Activated naive CD4-positive, alpha-beta T cell treated with anti-CD3 and anti-CD28 coated beads for 36 hours (primary cell): ENCODE measurements at places on chromosomes 5 and 9. TPM values are rescaled to one million over a fixed set of nuclear protein-coding genes. Genes with fewer than 3 reads are reported as not detected.
A peak's percentile ranks its signal among the peaks of the same experiment; 100 is the strongest.

DNA sequence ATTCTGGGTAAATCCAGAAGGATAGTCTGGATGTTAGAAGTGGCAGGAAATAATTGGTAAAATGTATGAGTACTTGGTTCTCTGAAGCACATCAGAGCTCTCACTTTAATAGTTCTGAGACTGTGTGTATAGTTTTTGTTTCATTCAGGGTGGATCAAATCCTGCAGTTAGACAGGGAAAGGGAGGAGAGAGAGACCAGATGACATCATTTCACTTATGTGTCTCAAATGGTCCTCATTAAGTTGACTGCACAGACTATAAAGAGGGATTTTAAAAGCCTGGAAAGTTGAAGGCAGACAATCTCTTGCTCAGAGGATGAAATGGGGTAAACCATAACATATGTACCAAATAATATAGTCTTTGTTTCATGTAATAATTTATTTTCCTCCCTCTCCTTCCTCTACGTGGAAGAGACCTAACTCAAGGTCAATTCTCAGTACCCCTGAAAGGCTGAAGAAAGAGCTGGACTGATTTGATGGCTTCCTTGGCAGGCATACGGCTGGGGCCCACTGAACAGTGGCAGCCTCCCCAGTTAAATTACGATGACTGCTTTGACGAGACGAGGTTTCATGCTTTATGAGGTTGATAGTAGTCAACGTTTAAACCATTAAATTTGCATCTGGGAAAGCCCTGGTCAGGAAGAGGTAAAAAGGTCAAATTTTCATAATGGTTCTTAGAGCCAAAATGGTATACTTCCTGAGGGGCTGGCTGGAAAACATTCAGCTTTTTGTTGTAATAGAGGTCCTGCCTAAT, 395.1 kb upstream of the RPS23 start:
- H3K36me3 ChIP-seq, result no peaks in the 10 kb centered on the region
- H3K27me3 ChIP-seq, result peaks cover 16% of the 10 kb centered on the region
- no peak overlapping the region for H3K27ac ChIP-seq
- no peak overlapping the region for H3K4me3 ChIP-seq

- peaks cover 13% of the 10 kb centered on the region for H3K4me1 ChIP-seq
- no peak overlapping the region for H3K4me3 ChIP-seq
- no peaks in the 10 kb centered on the region for H3K27me3 ChIP-seq
- H3K36me3 ChIP-seq, result peaks cover 4% of the 10 kb centered on the region
- no peak for DNase-seq
Observed at GRCh38 chr9:94983552-94983951, 257.1 kb downstream of the AOPEP start.

DNA sequence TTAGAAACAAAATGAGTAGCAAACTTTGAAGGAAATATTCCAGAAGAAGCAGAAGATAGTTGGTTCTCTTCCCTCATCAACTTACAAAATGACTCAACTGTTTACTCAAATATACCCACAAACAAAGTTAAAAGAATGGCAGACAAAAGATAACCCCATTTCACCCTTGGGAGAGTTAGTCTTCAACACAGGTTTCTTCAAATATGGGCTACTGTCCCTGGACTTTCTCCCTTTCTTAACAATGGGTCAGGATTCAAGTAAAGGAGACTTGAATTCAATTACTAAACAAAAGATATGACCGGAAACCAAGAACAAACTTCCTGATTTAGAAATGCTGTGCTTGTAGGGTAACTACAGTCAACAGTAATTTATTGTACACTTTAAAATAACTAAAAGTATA, 14.2 kb downstream of the RFX3 start:
- H3K36me3 ChIP-seq, result peaks cover under 1% of the 10 kb centered on the region
- DNase-seq, result no peak
- H3K4me3 ChIP-seq, result no peak overlapping the region
- H3K27ac ChIP-seq, result no peak overlapping the region
- H3K4me1 ChIP-seq, result peaks cover 60% of the 10 kb centered on the region
- H3K27me3 ChIP-seq, result no peaks in the 10 kb centered on the region

DNA sequence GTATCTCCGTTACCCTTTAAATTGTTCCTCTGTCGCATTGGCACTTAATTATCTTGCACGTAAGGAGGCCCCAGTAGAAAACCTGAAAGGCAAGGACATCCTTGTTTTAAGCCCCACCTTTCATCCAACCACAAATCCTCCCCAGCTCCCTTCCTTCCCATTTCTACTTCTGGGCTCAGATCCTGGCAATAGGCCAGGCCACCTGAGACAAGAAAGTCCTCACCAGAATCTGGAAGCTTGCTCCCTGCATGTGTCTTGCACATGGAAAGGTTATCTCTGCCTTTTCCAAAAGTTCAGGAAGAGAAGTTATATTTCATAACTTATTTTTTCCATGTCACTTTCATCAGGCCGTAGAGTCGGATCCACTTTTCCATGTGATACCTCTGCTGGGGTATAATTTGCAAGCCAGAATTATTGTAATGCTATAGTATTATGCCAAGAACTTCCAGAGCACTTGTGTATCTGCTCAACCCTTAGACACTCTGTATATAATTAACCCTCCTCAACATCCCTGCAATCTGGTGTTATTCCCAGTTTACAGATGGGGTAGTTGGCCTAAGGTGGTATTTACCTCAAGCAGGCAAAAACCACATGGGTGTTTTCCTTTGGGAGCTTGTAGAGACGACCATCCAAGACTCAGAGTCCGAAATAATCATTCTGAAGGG, 2.6 kb upstream of the SHB start:
- peaks cover 7% of the 10 kb centered on the region for H3K27me3 ChIP-seq
- H3K4me1 ChIP-seq, result peaks cover 18% of the 10 kb centered on the region
- DNase-seq, result no peak
- H3K36me3 ChIP-seq, result no peaks in the 10 kb centered on the region
- no peak overlapping the region for H3K4me3 ChIP-seq

DNA sequence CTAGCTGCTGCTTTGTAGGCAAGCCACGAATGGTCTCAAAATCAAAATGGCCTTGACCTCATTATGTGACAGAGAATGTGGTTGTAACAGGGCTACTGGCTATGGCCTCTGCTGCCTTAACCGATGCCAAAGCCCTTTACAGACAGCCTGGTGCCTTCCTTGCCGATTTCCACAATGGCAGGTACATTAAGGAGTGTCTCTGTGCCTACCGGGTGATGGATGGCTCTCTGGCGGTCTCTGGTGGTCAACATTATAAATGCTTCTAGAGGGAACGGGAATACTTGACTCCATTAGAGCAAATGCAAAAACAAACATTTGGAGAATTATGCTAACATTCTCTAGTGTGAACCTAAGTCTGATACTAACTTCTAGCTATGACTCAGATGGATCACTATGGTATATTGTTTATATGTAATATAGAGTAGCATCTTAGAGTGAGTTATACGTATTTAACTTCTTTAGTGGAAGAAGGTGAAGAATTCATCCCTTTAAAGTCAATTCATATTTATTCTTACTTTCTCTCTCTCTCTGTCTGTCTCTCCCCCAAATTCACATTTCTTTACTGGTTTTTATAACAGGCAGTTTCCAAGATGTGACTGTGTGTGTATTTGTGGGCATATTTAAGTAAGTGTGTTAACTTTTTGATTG, 52.5 kb downstream of the RPS23 start:
- peak; percentile 79 for DNase-seq
- no peaks in the 10 kb centered on the region for H3K27me3 ChIP-seq
- peaks cover 3% of the 10 kb centered on the region for H3K4me1 ChIP-seq
- H3K36me3 ChIP-seq, result no peaks in the 10 kb centered on the region
- no peak overlapping the region for H3K4me3 ChIP-seq

Gene DAPK1
- 0.20 TPM for total RNA-seq

GRCh38 chr5:136128481-136128880, 4.2 kb upstream of the SMAD5 start:
- no peak for DNase-seq
- no peaks in the 10 kb centered on the region for H3K36me3 ChIP-seq
- H3K4me3 ChIP-seq, result no peak overlapping the region
- no peak overlapping the region for H3K27ac ChIP-seq
- H3K4me1 ChIP-seq, result peaks cover 4% of the 10 kb centered on the region
- H3K27me3 ChIP-seq, result peaks cover 46% of the 10 kb centered on the region

GRCh38 chr5:151251001-151251551, 1.9 kb upstream of the GM2A start:
- peak overlapping the region; percentile 48 for H3K4me3 ChIP-seq
- DNase-seq, result peak; percentile 49
- H3K36me3 ChIP-seq, result no peaks in the 10 kb centered on the region
- H3K27me3 ChIP-seq, result no peaks in the 10 kb centered on the region
- peak overlapping the region; percentile 63 for H3K27ac ChIP-seq

DNA sequence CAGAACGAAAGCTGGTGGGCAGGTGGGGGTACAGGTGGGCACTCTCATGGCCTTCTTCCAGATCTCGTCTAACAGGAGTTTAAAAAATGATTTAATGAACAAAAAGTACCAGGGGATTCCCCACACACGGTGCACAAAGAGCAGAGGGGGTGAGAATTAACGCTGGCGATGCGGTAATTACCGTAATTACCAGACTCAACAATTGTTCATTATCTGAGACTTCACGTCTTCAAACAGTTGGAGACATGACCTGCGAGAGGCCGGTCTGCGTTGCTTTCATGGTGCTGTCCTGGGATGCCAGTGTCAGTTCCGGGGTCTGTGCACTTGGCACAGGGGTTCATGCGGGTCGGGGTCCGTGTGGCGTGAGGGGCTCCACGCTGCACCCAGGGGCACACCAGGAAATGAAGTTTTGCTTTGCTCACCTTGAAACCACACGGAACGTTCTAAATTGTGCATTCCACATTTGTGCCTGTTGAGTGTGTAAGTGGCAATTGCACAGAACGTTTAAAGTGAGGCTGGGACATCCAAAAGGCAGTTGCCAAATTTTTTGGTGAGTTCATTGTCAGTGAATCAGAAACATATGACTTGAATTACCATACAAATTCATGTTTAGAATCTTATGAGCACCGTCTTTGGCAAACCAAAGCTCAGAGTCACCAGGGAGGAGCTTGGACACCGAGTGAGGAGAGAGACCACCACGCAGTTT, 256.4 kb upstream of the IRX1 start:
- H3K4me1 ChIP-seq, result no peaks in the 10 kb centered on the region
- H3K36me3 ChIP-seq, result no peaks in the 10 kb centered on the region
- H3K27ac ChIP-seq, result no peak overlapping the region
- no peak overlapping the region for H3K4me3 ChIP-seq
- no peak for DNase-seq

Gene MZB1
- 2.8 TPM for total RNA-seq

- DNase-seq, result no peak
- H3K36me3 ChIP-seq, result no peaks in the 10 kb centered on the region
- H3K4me1 ChIP-seq, result no peaks in the 10 kb centered on the region
- H3K27ac ChIP-seq, result no peak overlapping the region
- no peaks in the 10 kb centered on the region for H3K27me3 ChIP-seq
Observed at GRCh38 chr5:118723021-118723338, 265.4 kb downstream of the DTWD2 start.

Gene MARCOL
- not detected for total RNA-seq

Gene SLC46A2
- total RNA-seq, result not detected

- no peaks in the 10 kb centered on the region for H3K4me1 ChIP-seq
- H3K4me3 ChIP-seq, result no peak overlapping the region
- H3K27me3 ChIP-seq, result peaks cover 25% of the 10 kb centered on the region
Observed at GRCh38 chr5:121919046-121919445, 42.7 kb upstream of the SRFBP1 start.

GRCh38 chr5:8329773-8330172, 460.8 kb downstream of the MTRR start:
- H3K27ac ChIP-seq, result no peak overlapping the region
- no peak overlapping the region for H3K4me3 ChIP-seq
- H3K36me3 ChIP-seq, result no peaks in the 10 kb centered on the region
- H3K27me3 ChIP-seq, result no peaks in the 10 kb centered on the region
- DNase-seq, result no peak

GRCh38 chr9:75200892-75201470, 112.7 kb downstream of the OSTF1 start:
- no peaks in the 10 kb centered on the region for H3K27me3 ChIP-seq
- H3K4me3 ChIP-seq, result no peak overlapping the region
- H3K36me3 ChIP-seq, result no peaks in the 10 kb centered on the region
- no peak for DNase-seq

GRCh38 chr5:139954022-139954421, 89.1 kb downstream of the NRG2 start:
- no peaks in the 10 kb centered on the region for H3K36me3 ChIP-seq
- H3K27me3 ChIP-seq, result peaks cover 12% of the 10 kb centered on the region
- no peaks in the 10 kb centered on the region for H3K4me1 ChIP-seq
- H3K4me3 ChIP-seq, result no peak overlapping the region
- no peak overlapping the region for H3K27ac ChIP-seq

DNA sequence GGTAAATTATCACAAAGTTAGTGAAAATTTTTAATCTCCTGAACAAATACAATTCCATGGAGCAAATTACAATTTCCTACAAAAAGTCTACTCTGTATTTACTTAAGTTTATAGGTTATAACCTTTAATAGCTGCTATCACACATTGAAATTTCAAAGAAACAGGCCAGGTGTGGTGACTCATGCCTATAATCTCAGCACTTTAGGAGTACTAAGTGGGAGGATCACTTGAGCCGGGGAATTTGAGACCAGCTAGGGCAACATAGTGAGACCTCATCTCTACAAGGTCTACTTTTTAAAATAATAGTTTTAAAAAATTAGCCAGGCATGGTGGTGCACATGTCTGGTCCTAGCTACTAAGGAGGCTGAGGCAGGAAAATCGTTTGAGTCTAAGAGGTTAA, 50.3 kb downstream of the HINT1 start:
- no peaks in the 10 kb centered on the region for H3K27me3 ChIP-seq
- H3K36me3 ChIP-seq, result no peaks in the 10 kb centered on the region
- H3K27ac ChIP-seq, result no peak overlapping the region
- no peak for DNase-seq

- H3K27ac ChIP-seq, result no peak overlapping the region
- no peaks in the 10 kb centered on the region for H3K4me1 ChIP-seq
- H3K36me3 ChIP-seq, result no peaks in the 10 kb centered on the region
- no peak overlapping the region for H3K4me3 ChIP-seq
Observed at GRCh38 chr5:60724126-60724525, 24.2 kb upstream of the DEPDC1B start.

- H3K36me3 ChIP-seq, result peaks cover 77% of the 10 kb centered on the region
- no peak overlapping the region for H3K27ac ChIP-seq
Observed at GRCh38 chr9:120507936-120508510, 71.9 kb downstream of the CDK5RAP2 start.

DNA sequence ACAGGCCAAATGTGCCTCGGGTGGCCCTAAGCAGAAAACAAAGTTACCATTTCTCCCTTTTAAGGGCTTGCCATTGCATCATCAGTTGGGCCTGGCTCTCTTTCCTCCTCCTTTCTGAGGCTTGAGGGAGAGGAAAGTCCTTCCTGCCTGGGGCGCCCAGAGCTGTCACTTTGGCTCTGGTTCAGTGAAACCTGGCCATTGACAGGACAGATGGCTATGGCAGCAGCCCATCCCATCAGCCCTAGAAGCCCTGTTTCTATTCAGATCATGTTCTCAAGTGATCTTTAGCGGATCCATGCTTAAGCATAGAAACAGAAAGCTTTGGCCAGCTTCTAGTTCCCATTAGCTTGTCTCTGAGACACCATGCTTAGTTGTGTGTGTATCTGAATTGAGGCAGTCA, 293.4 kb downstream of the YTHDC2 start:
- no peak for DNase-seq
- no peaks in the 10 kb centered on the region for H3K4me1 ChIP-seq
- H3K27me3 ChIP-seq, result peaks cover 3% of the 10 kb centered on the region
- no peak overlapping the region for H3K27ac ChIP-seq

GRCh38 chr9:19934301-19934871, 145.5 kb upstream of the SLC24A2 start:
- no peaks in the 10 kb centered on the region for H3K36me3 ChIP-seq
- H3K4me1 ChIP-seq, result peaks cover 8% of the 10 kb centered on the region
- peak overlapping the region; percentile 61 for H3K4me3 ChIP-seq
- H3K27me3 ChIP-seq, result peaks cover 15% of the 10 kb centered on the region

Gene MCTP1
- not detected for total RNA-seq

Gene ZNF79
- 7.9 TPM for total RNA-seq
